LoVo (cell line): ENCODE measurements at places on chromosomes 1 and 21.

DNA sequence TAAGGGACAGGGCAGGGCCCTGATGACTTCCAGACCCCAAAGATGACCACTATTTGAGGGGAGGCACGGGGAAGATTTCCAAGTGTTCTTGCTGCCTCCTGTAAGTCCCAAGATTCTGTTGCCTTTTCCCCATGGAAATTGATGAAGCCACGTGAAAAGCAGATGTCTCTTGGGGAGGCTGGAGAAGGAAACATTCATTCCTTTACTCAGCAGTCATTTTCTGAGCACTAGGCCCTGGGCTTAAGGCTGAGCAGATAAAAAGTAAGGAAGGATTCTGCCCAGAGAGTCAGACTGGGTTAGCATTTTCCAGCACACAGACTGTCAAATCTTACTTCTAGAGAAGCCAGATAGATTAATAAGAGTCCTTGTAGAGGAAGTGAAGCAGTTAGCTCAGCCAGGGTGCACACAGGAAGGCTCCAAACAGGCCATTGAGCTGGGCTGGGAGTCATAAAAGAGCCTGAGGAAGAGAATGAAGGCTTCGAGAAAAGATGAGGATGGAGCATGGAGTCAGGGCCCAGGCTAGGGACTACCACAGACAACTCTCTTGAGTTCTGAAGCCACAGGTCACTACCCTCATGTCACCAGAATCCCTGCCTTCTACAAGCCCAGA lies 10.1 kb downstream of the EXTL1 start:
- DNase-seq: no peak

DNA sequence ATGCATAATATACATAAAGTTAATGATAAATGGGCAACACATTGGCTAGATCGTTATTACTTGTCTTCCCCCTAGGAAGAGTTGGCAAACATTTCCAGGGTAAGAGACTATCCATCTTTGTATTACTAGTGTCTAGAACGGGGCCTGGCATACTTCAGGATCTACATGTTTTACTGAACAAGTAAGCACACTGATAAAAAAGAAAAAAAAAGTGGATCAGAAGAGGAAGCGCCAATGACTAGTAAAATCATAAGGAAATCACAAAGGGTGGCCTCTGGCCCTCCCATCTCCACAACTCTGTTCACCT lies 482 bp downstream of the TM2D1 start:
- no peak for DNase-seq

GRCh38 chr1:231951374-231951773 lies 324.8 kb downstream of the DISC1 start:
- no peak for DNase-seq

DNA sequence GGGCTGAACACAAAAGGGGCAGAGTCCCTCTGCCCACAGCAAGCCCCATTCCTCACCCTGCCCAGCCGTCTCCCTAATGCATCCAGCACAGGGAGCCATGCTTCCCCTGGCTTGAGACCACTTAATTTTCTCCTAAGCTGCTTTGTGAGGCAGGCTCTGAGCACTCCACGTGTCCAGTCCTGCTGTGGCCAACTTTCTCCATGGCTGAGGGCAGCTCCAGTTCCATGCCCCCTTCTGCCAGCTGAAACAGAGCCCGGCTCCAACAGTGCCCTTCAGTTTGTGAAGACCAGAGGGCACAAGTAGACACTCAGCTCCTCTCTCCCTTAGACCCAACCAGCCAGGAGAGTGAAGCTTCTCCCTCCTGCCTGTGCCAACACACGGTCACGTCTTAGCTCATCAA lies 33.8 kb downstream of the PLEKHA6 start:
- no peak for DNase-seq

GRCh38 chr1:43706598-43707189 lies 642 bp upstream of the ST3GAL3 start:
- peak; percentile 12 for DNase-seq

DNA sequence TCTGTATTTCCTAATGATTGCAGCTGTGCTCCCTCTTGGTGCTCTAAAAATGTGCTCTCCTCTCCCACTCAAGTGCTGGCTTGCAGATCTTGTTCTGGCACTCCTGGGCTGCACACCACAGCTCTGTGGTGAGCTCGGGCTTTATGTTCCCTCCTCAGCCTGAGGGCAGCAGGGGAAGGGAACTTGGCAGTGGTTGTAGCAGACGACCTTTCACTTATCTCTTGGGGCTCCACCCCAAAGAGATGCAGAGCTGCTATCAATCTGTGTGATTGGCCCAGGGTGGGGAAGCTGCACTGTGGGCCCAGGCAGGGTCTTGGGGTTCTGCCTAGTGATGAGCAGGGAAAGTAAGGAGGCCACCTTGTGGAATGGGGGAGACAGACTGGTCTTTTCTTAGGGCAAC lies 143.5 kb upstream of the GORAB start:
- no peak for DNase-seq

GRCh38 chr1:98677288-98677687 lies 15.8 kb downstream of the SNX7 start:
- DNase-seq: peak; percentile 6

- no peak for DNase-seq
Observed at GRCh38 chr1:59219916-59220315, 77.0 kb upstream of the FGGY start.

DNA sequence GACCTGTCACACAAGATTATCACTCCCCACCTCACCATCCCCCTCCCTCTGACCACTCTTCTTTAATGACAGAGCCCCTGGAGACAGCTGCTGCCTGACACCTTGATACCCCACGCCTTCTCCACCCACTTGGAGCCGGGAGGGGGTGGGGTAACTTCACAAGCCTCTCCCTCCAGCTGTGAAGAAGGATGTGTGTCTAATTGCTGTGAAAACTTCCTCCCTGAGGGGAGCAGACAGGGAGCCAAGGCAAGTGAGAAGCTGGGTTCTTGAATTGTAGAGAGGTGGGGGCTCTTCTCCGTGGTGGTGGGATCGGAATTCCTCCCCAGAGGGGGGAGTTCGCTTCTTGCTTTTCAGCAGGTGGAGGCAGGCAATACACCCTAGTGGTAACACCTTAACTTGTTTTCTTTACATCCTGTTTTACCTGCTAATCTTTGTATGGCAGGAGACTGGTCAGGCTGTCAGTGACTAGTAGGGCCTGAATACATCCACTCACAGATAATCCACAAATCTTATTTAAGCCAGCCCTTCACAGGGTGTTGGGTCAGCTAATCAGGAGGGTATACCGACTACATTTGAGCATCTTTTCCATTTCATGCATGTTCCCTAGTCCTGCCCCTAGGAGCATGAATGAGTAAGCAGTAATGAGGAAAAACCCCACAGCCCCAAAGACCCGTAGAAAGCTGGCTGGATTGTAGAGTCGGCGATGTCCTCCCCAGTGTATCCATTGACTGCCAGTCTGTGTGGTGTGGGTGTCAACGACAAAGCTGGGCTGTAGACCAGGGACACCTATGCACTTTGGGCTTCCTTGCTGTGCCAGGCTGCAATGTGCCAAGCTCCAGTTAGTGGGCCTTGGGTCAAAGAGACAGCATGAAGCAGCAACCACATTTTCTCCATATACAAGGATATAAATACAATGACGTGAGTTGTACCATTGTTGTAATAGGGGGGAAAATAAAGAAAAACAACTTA lies 57.3 kb downstream of the NFASC start:
- no peak for DNase-seq

- DNase-seq: no peak
Observed at GRCh38 chr21:41242238-41242829, 74.3 kb upstream of the FAM3B start.

- no peak for DNase-seq
Observed at GRCh38 chr1:41547781-41548560, 63.5 kb upstream of the EDN2 start.

- DNase-seq: no peak
Observed at GRCh38 chr21:17526776-17527175, 13.9 kb downstream of the CXADR start.

DNA sequence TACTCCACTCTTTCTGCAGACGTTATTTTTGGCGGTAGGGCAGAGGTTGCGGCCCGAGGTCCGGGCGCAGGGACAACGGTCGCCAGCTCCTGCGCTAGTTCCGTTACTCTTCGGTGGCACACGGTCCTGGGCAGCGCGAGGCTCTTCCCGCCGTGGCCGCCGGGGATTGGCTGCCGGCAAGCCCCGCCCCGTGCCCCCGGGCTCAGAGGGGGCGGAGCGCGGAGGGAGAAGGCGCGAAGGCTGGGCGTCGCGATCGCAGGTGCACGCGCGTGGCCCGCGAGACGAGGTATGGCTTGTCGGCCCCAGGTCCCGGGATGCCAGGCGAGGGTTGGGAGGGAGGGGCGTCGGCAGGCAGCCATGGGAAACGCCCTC lies 518 bp upstream of the SHE start:
- no peak for DNase-seq

- no peak for DNase-seq
Observed at GRCh38 chr21:37370152-37371040, 3.8 kb downstream of the DYRK1A start.

GRCh38 chr1:218209351-218209861 lies 75.7 kb upstream of the RRP15 start:
- DNase-seq: no peak

- peak; percentile 1 for DNase-seq
Observed at GRCh38 chr1:53811414-53811851, 26.7 kb downstream of the NDC1 start.

GRCh38 chr1:23227806-23228205 lies 10.5 kb upstream of the HTR1D start:
- DNase-seq: no peak

DNA sequence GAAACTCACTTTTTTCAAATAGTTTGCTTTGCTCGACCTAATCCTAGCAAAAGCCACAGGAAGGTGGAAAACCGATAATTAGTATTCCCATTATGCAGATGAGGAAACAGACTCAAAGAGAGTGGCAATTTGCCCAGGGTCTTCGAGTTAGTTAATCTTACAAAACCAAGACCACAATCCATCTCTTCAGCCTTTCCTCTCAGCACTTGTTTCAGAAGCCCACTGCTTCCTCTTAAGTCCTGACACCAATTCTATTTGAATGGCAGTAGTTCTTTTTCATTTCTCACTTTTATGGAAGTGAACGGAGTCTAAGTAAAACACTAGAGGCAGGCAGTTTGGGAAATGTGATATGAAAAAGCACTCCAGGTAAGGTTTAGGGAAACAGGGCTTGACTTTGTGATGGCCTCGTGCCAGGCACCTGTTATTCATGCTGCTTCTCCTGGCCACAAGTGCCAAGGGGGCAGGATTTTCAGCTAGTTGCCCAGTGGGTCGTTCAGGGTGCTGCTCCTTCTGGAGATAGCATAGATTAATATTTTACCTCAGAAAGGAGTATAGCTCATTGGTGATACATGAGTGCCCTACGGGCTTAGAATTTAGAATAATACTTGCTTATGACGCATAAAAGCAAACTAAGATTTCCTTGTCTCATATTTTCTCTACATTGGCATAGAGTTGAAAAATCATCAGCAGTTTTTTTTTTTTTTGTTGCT lies 76.6 kb upstream of the NRIP1 start:
- DNase-seq: peak; percentile 68

DNA sequence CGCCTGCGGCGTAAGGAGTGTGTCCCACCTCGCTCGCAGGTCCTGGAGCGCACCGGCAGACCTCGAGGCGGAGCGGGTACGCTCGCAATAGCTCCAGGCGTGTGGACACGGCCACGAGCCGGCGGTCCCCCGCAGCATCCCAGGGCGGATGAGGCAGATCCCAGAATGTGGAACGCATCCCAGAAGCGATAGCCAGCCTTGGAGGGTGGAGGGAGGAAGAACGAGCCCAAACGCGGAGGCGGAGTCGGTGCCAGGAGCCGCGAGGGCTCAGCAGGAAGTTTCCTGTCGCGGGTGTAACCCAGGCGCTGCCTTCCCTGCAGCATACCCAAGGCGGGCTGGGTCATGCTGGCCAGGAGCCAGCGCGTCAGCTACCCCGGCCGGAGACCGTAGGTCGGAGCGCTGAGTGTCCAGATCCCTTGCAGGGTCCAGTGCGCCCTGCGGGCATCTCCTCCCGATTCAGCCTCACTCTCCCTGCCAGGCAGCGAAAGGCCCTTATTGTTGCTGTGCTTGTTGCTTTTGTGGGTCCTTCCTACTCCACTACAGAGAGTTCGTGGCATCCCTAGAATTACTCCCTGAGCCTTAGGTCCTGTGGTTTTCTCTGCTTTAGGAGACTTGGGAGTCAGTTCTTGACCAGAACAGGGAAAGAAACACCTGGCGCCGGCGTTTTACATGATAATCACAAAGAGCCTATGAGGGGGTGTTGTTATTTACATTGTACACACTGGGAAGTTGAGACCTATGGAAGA lies 27.7 kb downstream of the STYXL2 start:
- DNase-seq: peak; percentile 82

DNA sequence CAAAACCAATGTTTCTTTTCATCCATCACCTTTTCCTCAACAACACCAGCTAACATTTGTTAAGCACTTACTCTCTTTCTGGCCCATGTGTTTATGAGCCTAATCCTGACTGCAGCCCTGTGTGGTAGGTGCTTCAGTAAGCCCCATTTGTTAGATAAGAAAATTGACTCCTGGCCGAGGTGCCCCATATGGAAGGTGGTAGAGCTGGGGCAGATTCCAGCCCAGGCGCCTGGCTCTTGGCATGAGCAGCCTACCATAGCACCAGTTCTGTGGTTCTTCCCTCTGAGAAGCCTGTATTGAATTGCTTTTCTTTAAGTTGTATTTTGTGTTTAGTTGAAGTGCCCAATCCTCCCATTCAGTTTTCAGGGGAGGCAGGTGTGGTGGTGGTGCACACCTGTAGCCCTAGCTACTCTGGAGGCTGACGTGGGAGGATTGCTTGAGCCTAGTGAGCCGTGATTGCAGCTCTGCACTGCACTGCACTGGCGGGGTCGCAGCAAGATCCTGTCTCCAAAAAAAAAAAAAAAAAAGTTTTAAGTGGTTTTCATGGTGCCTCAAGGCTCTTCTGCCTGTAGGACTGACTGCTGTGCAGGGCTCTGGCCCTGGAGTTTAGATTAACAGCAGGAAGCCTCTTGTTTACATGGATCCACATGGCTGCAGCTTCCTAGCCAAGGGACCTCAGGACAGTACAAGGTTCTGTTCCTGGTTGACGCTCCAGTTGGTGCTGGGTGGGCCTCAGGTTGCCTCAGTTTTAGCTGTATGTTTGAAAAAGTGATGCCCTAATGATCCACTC lies 125.9 kb downstream of the MRPS6 start:
- DNase-seq: no peak

- DNase-seq: no peak
Observed at GRCh38 chr1:40630488-40631223, 34.8 kb downstream of the RIMS3 start.

DNA sequence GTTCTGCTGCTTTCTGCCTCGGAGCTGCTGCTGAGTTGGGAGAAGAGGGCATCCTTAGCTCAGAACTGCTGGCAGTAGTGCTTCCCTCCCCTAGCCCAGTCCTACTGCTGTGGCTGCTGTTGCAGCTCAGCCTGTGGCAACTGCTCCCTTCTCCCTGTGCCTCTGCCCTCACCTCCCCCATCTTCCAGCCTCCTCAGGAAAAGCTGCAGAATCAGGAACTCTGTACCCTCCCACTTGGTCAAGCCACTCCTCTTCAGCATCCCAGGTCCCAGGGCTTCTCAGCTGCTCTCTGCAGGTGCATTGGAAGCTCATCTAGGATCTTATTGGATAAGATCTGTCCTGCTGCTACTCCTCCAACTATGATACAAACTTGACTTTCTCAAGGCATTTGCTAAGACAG lies 316.7 kb downstream of the BRINP2 start:
- no peak for DNase-seq
